ENCODE measurements at places on chromosomes 11 and 22. TPM values are rescaled to one million over a fixed set of nuclear protein-coding genes. Genes with fewer than 3 reads are reported as not detected.
A peak's percentile ranks its signal among the peaks of the same experiment; 100 is the strongest.

Gene PRR5
- 44.4 TPM for total RNA-seq

Gene MS4A3
- total RNA-seq = 0.79 TPM

DNA sequence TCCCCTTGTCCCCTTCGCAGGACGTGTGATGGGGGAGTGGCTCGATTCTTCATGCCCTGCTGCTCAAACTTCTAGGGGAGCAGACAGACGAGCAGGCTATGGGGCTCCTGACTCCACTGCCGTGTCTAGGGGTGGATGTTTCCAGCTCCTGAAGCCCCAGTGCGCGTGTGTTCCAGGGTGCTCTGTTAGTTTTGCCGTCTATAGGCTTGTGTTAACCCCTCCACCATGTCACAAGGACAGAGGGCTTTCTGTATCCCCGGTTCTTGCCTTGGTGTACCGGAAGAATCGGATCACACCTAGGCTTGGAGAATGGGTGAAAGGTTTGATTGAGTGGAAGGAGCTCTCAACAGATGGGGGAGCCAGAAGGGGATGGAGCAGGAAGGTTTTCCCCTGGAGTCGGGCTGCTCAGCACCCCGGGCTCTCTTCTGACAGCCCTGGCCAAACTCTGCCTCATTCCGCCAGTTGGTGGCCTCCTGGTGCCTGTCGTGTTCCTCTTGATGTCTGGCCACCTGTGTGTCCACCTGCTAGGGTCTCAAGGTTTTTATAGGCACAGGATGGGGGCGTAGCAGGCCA is 810.7 kb downstream of the BRD1 start:
- DNase-seq = no peak

DNA sequence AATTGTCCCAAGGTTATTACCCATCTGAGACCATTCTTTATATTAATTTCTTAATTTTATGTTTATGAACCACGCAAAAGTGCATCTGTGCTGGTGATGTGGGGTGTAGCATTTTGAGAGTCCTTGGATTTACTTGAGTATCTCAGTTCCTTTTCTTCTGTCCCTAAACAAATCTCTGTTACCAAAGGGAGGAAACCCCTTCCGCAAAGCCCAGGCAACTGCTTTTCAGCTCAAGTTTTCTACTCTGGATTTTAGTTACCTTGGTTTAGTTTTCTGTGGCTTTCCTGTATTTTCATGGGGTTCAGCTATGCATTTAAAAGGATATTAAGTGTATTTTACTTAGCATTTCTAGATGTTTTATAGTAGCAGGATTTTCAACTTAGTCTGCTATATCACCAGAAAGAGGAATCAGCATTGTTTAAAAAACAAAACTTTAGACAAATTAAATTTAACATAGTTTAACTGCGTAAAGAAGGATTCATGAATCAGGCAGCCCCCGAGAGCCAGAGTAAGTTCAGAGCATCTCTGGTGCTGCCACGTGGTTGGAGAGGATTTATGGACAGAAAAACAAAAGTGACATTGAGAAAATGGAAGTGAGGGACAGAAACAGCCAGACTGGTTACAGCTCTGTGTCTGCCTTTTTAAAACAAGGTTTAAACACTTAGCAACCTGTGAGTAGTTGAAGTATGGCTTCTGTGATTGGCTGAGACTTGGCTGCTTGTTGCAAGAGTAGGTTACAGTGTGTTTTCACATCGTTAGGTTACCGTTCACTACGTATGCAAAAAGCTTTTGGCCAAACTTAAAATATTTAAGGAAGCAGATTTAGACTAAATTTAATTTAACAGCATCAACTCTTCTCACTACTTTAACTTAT is 9.6 kb downstream of the ADM start:
- DNase-seq = peak; percentile 69

- DNase-seq = no peak
Observed at GRCh38 chr11:33549483-33549882, 151.1 kb downstream of the C11orf91 start.

GRCh38 chr11:57764972-57765371 is 3.4 kb downstream of the CTNND1 start:
- no peak for DNase-seq

- DNase-seq = no peak
Observed at GRCh38 chr11:19432370-19433061, 191.8 kb upstream of the E2F8 start.
